ENCODE measurements at places on chromosomes 1 and 21.
A peak's percentile ranks its signal among the peaks of the same experiment; 100 is the strongest.

GRCh38 chr1:70411360-70411844 is 334 bp downstream of the CTH start:
- DNase-seq, result no peak

DNA sequence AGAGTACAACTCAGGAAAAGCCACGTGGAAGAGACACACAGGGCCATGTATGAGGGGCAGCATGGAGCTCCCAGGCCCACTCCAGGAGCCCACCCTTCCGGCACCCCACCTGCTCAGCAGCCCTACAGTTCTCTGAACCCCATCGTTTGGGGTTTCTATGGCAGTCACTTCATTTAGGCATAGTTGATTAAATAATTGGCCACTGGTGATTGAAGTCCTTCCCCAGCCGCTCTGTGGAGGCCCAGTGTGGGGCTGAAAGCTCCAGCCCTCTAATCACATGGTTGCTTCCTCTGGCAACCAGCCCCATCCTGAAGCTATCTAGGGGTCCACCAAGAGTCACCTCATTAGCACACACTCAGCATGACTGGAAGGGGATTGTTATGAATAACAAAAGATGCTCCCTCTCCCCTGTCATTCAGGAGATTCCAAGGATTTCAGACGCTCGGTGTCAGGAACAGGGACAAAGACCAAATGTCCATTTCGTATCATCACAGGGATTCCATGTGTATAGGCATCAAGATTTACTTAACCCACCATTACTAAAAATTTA is 12.2 kb upstream of the S100A7A start:
- DNase-seq, result no peak

- no peak for DNase-seq
Observed at GRCh38 chr1:226845624-226846023, 24.8 kb upstream of the PSEN2 start.

- peak; percentile 40 for DNase-seq
Observed at GRCh38 chr21:39715804-39716397, 29.1 kb upstream of the IGSF5 start.

DNA sequence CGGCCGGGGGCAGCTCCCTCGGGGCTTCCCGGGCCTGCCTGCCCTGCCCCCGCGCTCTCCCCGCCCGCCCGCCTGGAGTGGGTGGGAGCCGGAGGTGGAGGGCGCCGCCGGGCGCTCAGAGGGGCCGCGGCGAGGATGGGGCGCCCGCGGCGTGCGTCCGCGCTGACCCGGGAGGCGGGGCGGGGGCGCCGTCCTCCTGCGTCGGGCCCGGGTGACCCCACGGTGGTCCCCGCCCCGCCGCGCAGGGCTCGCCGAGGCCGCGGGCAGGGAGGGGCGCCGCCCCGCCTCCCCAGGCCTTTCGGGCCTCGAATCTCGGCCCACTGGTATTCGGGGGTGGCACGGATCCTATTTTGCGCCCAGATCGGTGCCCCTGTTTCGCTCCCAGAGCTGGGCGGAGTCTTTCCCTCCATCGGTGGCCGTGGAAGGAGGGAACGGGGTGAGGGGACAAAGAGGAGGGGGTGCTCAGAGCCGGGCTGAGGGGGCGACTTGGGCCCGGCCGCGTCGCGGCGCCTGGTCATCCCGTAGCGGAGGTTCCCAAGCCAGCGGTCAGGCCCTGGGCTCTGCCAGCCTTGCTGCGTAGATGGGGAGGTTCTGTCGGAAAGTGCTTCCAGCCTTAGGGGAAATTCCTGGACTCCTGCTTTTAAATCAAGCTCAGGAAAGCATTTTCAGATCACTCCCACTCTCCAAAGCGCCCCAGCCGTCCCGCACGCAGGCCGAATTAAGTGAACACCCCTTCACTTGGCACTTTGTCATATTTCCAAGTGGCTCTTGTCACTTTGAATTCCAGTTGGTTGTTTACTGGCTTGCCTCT is 545 bp downstream of the PATJ start:
- DNase-seq, result peak; percentile 61

DNA sequence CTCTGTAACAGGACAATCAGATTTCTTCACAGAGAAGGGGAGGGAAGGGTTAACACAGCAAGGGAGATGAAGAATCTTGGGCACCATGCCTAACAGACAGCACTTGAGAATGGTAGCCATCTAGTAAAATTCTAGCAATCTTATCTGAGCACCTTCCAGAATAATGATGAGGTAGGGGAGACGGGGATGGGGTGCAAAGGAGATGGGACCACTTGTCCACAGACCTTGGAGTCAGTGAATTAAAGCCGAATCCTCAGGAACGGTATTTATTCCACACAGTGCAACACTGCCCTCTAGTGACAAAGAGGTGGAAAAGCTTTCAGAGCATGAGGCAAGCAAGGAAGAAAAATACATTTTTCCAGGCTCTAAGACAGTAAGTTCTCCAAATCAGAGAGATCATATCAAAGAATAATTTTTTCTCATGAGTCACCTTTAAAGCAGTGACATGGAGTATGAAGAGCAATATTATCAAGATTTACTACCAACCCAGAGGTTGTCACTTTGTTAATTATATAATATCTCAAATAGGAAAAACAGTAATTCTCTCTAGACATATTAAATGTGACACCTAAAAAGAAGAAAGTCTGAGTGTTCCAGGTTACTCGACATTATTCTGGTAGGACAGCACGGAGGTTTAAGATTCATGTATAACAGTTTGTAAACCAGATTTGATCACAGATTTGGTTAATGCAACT is 43.3 kb upstream of the LPAR3 start:
- peak; percentile 69 for DNase-seq

GRCh38 chr1:77063118-77063517 is 156.1 kb downstream of the PIGK start:
- DNase-seq, result no peak

- DNase-seq, result peak; percentile 78
Observed at GRCh38 chr1:227429447-227430359, 111.4 kb upstream of the CDC42BPA start.
